Fibroblast of skin of right quadriceps (primary cell): ENCODE measurements at places on chromosomes 1 and 21.

GRCh38 chr21:35943752-35944151 lies 116.6 kb downstream of the SETD4 start:
- DNase-seq = no peak

DNA sequence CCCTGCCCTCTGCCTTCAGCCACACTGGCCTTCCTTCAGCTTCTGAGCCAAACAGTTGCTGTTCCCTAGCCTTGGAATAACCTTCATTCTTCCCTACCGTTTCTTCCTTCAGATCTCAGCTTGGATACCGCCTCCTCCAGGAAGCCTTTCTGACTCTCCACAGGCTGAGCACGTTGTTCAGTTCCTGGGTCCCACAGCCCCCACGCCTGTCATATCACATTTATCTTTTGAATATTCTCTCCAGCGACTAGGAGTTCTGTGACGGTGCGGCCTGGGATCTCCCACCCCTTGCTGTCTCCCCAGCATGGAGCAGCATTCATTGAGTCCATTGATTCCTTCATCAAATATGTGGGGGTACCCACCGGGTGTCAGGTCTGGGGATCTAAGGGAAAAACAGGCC lies 39.2 kb downstream of the EPHA2 start:
- no peak for DNase-seq

DNA sequence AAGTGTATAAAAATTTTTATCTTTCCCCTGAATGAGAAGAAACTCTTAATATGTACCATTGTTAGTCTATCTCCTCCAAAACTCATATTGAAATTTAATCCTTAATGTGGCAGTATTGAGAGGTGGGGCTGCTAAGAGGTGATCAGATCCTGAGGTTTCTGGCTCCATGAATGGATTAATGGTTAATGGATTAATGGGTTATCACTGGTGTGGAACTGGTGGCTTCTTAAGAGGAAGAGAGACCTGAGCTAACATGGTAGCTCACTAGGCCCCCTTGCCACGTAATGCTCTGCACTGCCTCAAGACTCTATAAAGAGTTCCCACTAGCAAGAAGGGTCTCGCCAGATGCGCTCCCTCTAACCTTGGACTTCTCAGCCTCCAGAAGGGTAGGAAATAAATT lies 70.6 kb upstream of the ZBTB18 start:
- DNase-seq = no peak

- DNase-seq = no peak
These were observed 1.1 kb downstream of the SPSB1 start for GRCh38 chr1:9293533-9294404.

DNA sequence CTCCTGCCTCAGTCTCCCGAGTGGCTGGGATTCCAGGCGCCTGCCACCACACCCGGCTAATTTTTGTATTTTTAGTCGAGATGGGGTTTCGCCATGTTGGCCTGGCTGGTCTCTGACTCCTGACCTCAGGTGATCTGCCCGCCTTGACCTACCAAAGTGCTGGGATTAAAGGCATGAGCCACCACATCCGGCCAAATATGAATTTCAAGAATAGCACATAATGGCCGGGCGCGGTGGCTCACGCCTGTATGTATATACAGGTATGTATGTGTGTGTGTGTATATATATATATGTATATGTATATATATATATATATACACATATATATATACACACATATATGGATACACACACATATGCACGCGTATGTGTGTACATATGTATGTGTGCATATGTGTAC lies 95.2 kb downstream of the ZP4 start:
- DNase-seq = no peak

DNA sequence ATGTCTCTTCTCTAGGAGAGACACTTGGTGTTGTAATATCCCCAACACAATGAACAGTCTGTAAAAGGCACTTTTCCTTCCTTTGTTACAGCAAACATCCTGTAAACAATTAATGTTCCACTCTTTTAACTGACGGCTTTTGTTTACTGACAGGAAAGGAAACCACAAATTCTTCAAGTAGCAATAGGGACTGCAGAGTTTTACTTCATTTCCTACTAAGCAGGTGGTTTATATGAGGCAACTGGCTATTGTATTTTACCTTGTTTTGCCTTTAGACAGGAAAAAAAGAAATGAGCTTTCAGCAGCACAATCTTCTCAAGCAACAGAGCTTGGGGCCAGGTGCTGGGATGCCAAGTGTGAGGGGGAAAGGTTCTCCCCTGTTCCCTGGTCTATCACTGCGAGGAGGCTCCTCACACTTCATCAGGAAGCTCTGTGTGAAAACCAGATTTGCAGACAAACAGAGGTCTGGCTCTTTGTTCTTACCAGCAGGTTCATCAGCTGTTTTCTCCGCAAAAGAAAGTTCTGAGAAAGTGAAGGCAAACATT lies 51.2 kb downstream of the SIPA1L2 start:
- DNase-seq = no peak

GRCh38 chr1:17204546-17205440 lies at the start of gene PADI1:
TSS of gene PADI1 (plus strand) at chr1:17205128. CDS start at chr1:17205218, 90 bp downstream.
- DNase-seq = no peak

DNA sequence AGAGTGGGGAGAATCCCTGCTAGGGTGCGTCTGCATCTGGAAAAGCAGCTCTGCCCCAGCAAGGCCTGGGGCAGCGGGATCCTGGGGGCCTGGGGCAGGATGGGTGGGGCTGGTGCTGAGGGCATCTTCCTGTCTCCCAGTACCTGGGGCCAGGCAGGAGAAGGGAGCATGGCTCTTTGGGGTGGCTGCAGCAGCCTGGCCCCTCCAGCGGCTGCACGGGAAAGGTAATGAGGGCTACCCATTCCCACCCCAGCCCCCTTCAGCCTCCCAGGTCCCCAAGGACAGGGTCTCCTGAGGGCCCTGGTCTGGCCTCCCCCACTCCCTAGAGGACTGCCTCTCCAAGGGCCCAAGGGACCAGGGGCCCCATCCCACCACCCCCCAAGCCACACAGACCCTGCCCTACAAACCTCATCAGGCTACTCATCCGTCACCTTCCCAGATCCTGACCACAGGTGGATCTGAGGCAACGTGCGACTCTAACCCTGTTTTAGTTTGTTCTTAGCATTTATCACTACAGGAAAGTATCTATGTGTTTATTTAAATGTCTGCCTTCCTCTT lies 910 bp upstream of the ANKRD65 start:
- no peak for DNase-seq

DNA sequence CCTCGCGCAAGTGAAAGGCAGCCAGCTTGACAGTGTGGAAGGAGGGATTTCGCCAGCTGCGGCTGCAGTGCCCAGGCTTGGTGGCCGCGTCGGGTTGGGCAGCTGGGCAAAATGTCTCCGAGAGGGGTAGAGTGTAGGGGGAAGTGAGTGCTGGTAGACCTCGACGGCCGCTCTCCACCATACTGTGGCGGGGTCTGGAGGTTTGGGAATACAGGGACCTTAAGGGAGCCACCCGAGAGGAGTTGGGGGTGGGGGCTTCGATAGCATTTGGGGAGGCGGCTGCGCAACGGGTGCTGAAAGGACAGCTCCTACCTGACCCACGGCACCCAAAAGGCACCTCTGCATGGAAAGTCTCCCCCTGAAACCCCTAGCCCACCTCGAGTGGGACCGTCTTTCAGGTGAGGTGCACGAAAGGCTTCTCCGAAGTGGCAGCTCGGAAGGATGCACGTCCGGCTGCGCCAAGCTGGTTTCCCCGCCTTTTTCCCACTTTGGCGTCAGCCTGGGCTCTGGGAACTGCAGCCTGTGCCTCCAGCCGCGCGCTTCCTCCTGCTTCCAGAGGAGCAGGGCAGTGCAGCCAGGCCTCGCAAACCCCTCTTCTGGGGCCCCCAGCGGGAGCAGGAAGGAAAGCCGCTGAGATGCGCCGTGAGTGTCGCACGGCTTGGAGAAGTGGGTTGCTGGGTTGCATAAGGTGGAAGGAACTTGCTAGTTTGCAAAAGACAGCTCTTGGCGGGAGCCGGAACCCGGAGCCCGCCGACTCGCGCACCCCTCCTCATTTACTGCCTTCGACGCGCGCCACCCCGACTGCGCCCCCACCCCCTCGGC lies 531 bp upstream of the HMGN2 start:
- DNase-seq = peak; percentile 80

- DNase-seq = no peak
These were observed 2.7 kb upstream of the ARTN start for GRCh38 chr1:43930949-43931275.

DNA sequence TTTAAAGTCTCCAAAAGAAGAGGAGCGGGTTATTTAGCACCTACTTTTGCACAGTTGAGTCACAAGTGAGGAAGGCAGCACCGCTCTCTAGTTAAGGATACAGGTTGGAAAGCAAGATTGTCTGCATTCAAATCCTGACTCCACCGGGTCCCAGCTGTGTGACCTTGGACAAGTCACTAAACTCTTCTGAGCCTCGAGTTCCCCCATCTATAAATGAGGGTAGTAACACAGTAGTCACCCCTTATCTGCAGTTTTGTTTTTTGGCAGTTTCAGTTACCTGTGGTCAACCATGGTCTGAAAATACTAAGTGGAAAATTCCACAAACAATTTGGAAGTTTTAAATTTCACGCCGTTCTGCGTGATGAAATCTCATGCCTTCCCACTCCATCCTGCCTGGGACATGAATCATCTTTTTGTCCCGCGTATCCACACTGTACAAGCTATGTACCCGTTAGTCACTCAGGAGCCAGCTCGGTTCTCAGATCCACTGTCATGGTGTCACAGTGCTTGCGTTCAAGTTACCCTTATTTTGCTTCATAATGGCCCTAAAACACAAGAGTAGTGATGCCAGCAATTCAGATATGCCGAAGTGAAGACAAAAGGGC lies 49.4 kb downstream of the CAPZB start:
- DNase-seq = peak; percentile 52

DNA sequence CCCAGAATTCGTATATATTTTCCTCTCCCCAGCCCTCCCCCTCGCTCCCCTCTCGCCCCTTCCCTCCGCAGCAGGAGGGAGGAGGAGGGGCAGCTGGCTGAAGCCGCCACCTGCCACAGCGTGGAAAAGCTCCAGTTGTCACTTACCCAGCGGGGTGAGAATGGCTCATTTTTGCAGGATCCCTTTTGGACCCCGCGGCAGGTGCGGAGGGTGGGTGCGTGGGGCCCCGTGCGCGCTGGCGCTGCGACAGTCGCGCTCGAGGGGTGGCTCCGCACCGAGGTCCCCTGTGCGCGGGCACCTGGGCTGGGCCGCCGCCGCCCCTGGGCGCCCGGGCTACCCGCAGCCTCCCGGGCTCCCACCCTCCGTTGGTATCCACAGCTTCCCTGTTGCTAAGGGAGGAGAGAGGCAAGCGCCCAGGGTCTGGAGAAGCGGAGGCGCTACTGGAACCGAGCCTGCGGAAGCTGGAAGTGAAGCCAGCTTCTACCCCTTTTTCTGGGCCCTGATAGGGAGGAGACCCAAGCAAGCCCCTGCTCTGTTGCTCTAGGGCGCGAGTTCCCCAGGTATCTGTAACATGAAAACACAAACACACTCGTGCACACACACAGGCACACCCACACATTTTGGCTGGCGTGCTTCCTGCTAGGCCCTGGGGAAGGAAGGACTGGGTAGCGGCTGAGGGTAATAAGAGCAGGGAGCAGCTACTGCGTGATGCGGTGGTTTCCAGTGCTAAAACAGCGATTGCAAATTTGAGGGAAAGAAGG lies at the start of gene ERICH3:
Gene ERICH3 (minus strand): TSS at position 442 of the 761 bp plus-strand sequence. CDS start 273 bp downstream, at position 169.
- no peak for DNase-seq

DNA sequence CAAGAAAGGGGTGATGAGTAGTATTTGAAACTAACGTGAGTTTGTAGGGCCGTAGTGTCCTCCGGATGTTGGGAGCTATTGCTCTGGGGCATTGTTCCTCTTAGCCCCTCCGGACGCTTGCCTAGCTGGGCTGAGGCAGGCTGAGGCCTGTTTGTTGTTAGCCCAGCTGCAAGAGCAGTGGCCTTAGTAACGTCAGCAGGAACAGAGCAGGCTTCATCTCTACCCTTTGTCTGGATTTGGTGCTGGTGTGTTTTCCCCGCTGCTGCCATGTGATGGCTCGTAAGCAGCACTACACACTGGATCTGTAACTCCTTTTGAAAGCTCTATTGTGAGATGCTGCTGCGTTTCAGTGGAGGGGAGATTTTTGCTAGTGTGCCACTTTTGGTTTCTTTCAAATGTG lies 57.6 kb downstream of the DNM3 start:
- no peak for DNase-seq

DNA sequence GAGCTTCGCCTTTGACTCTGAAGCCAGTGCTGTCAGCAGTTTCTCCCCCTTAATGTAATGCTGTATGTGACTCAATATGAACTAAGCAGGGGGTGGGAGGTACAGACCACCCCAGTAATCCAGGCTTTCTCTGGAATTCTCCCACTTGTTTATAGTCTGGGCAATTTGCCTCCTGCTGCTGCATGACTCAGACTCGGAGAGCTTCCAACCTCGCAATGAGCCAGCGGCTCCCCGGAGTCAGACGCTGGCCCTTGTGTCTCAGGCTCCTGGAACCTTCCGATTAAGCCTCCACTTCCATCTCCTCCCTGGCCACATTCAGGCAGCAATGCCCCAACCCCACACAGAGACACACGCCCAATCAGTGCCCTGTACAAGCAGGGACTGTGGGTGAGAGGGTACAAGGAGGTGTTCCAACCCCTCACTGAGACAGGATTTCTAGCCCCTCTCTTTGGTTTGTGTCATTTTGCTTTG lies 471.7 kb upstream of the VAMP3 start:
- peak; percentile 99 for DNase-seq

- DNase-seq = peak; percentile 98
These were observed at the start of the genes SASS6 and TRMT13 for GRCh38 chr1:100132566-100133477. TSS of gene SASS6 (minus strand) at chr1:100132930. CDS start at chr1:100132814, 116 bp downstream. TSS of gene TRMT13 (plus strand) at chr1:100133163. CDS start at chr1:100133169, 6 bp downstream.

DNA sequence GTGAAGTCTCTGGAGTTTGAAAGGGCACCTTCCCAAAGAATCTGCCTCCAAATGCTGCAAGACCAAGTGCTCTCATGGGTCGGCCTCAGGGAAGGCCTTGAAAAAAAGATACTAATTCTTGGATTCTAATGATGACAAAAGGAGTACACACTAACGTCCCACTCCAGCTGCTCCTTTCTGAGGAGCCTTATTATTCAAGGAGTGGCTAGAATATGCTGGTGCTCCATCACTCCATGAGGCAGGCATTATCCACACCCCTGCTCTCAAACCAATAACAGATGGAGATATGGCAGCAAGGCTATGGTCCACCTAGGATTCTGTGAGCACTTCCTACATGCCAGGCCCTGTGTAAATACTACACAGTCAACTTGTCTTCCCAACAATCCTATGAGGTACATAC lies 54.4 kb downstream of the FAM78B start:
- DNase-seq = no peak

GRCh38 chr1:22600817-22601605 lies 35.4 kb upstream of the C1QA start:
- no peak for DNase-seq

- peak; percentile 93 for DNase-seq
These were observed 16.5 kb downstream of the PRRX1 start for GRCh38 chr1:170680428-170680827.

DNA sequence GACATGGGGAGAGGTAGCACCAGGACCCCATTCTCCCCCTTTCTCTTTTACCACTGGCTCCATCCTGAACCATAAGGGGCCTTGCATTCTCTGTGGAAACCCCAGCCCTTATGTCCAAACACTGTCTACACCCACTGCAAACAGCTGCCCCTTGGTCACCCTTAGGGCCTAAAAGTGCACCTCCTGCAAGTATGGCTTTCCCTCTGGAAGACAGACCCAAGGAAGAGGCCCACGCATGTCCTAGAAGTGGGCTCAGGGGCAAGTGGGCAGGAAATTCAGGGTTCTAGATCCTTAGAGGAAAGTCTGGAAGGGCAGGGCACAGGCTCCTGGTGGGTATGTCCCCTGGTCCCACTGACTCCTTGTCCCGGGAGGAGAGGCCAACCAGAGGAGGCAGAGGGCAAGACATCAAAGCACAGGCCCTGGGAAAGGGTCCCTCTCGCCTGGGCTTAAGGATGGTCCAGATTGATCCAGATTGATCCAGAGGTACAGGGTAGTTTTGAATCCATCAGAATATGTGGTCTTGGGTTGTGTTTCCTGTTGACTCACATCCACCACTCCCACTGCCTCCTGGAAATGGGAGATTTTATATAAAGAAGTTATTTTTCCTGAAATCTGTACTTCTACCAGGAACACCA lies 150.9 kb downstream of the GRIK3 start:
- no peak for DNase-seq

GRCh38 chr1:11524465-11525150 lies 45.7 kb downstream of the DISP3 start:
- DNase-seq = no peak
